Bone marrow (tissue), 2 donors: ENCODE measurements at places on chromosomes 3 and 15.

GRCh38 chr3:41175365-41175764 lies 23.9 kb upstream of the CTNNB1 start:
- no peak for DNase-seq

DNA sequence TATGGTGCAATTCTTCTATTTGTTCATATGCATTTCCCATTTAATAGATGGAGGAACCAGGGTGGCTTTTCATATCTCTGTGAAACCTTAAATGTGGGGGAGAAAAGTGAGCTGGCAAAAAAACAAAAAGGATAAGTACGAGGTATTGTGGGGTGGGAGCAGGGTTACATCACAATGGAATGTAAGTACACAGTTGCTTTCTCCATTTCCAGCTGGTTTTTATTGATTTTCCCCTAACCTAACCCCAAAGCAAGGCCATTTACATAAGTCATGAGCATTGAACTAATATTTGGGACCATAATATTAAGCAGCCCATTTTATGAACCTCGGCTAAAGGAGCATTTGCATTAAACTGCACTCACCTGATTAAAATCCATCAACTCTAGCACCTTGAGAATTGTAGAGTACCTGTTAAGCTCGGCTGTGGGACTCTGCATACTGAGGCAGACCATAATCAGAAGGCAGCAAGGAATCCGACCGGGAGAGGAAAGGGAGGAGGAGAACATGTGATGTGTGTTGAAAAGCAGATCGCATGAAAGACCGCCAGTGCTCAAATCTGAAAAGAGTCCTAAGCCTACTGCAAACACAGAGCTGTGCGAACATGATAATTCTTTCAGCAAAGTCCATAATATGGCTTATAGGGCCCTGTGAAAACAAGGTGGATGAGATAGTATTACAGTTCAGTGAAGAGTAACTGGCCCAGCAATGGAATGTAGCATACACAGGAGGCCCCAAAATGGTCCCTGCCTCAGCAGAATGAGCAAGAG lies 513.4 kb downstream of the FHIT start:
- no peak for DNase-seq

- DNase-seq = no peak
Observed at GRCh38 chr3:45938043-45938435, 5.2 kb upstream of the CXCR6 start.

GRCh38 chr3:125129512-125129997 lies 73.8 kb upstream of the HEG1 start:
- DNase-seq = no peak
